ENCODE measurements at places on chromosomes 3 and 15. TPM values are rescaled to one million over a fixed set of nuclear protein-coding genes. Genes with fewer than 3 reads are reported as not detected.

GRCh38 chr3:134371542-134372324 lies 2.5 kb downstream of the AMOTL2 start:
- H3K27me3 ChIP-seq = no peaks in the 10 kb centered on the region
- H3K4me1 ChIP-seq = peaks cover 70% of the 10 kb centered on the region
- peak; percentile 56 for DNase-seq
- peak overlapping the region; percentile 75 for H3K4me3 ChIP-seq
- peak overlapping the region; percentile 99 for H3K27ac ChIP-seq

- no peaks in the 10 kb centered on the region for H3K27me3 ChIP-seq
- H3K36me3 ChIP-seq = no peaks in the 10 kb centered on the region
- H3K27ac ChIP-seq = no peak overlapping the region
- peak; percentile 45 for DNase-seq
- no peaks in the 10 kb centered on the region for H3K4me1 ChIP-seq
Observed at GRCh38 chr3:38608086-38608775, 41.3 kb downstream of the SCN5A start.

The GPR62 gene
- total RNA-seq = not detected

The ESYT3 gene
- total RNA-seq = 19.4 TPM

DNA sequence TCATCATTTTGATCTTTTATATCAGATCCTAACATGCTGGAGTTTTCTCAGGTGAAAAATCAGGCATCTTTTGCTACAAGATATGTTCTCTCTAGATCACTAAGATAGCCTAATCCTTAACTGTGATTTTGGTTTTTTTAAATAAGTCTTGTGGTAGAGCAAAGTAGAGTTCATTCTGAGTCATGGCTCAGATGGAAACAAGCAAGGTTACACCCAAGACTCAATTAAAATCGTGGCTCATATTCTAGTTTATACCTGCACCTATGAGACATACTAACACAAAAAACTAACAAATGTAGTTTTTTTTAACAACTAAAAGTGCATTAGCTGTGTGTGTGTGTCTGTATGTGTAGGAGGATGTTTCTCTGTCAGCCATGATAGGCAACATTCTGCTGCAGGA lies 428.2 kb downstream of the NLGN1 start:
- DNase-seq = no peak
- H3K27me3 ChIP-seq = no peaks in the 10 kb centered on the region
- H3K4me1 ChIP-seq = no peaks in the 10 kb centered on the region
- H3K36me3 ChIP-seq = no peaks in the 10 kb centered on the region
- H3K27ac ChIP-seq = no peak overlapping the region
- H3K4me3 ChIP-seq = no peak overlapping the region

The SPINK8 gene
- not detected for total RNA-seq
